NCI-H1930 (cell line): ENCODE measurements at places on chromosomes 11 and 22.

- DNase-seq: no peak
These were observed 80.5 kb upstream of the GDPD4 start for GRCh38 chr11:77381729-77382665.

DNA sequence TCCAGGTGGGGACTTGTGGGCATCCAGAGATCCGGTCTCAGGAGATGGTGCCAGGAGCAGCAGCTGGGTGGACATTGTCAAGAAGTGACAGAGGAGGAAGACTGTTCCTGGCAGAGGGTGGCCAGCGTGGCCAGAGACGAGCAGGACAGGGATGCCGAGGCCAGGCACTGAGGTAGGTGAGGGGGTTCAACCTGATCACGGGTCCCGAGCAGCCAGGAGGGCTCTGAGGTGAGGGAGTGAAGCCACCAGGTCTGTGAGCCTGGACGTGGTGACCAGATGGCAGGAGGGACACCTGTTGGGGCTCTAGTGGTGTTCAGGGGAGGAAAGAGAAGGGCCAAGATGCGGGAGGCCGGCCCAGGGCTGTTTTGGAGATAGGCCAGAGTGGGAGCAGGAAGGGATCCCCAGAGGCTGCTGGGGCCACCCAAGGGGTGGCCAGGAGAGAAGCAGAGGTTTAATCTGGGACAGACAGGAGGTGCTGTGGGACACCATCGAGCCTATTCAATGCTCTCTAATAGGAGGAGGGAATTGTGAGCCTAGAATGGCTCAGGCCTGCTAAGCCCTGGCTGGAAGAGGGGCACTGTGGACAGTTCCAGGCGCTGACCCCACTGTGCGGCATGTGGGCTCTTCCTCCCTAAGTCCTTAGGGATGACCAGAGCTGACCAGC is 6.3 kb downstream of the PPM1F start:
- DNase-seq: no peak

DNA sequence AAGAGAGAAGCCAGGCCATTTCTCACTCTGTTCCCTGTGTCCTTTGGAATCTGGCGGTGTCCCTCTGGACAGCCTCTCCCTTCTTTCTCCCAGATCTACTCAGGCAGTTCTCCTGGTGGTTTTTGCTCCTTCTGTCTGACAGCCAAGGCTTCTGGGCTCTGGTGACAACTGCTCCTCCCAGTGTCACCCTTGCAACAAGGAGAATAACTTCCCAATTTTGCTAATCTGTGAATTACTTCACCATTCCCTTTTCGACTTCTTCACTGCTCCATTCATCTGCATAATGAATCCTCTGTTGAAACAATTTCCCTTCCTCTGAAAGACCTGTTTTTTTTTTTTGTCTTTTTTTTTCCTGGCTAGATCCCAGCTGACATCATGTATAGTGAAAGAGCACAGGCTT is 56.3 kb upstream of the PDE3B start:
- no peak for DNase-seq

DNA sequence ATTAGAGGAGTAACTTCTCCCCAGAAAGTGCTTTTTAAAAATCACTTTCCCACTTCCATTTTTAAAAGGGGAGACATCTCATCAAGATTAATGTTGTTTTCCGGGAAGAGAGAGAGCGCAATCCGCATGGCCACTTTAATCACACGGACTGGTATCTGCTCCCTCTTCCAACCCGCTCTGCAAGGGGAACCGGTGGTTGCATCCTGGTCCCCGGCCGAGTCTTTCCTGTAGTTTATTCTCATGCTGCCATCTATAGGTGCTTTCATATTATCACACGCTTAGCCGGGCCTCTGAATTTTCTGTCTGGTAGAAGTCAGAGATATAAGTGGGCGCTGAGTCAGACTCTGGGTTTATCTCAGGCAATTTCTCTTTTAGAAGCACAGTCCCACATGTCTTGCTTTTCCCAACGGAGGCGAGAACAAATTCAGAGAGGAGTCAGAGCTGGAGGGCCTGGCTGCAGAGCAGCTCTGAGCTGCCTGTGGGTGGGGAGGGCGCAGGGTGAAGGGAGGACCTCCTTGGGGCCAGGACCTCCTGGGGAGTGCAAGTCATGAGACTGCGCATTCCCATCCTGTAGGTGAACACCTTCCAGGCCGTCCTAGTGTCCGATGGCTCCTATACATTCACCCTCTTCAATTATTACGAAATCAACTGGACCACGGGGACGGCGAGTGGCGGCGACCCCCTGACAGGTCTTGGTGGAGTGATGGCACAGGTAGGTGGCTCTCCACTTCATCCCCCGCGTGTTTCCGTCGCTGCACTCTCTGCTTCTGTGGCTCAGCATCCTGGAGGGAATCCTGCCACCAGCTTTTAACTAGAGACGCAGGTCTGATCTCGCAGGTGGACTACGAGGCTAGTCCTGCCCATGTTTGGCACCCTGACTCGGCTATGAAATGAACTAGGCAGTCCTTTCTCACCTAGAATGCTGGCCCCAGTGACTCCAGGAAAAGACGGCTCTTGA is 11.7 kb downstream of the TECTA start:
- DNase-seq: peak; percentile 30

GRCh38 chr11:74427384-74427886 is 29.2 kb upstream of the PGM2L1 start:
- no peak for DNase-seq

DNA sequence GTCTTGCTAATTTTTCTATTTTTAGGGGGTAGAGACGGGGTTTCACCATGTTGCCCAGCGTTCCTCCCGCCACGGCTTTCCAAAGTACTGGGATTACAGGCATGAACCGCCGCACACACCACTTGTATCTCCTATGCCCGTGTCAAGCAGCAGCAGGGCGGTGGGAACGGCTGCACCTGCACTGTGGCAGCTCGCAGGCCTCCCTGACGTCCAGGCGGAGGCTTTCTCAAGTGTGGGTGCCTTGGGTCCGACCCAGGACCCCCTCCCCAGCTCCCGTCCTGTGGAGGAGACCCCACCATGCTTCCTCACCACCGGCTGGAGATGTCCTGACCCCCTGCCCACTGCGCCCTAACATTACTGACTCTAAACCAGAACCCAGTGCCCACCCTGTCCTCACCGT is 25.7 kb downstream of the TSPAN4 start:
- DNase-seq: no peak

DNA sequence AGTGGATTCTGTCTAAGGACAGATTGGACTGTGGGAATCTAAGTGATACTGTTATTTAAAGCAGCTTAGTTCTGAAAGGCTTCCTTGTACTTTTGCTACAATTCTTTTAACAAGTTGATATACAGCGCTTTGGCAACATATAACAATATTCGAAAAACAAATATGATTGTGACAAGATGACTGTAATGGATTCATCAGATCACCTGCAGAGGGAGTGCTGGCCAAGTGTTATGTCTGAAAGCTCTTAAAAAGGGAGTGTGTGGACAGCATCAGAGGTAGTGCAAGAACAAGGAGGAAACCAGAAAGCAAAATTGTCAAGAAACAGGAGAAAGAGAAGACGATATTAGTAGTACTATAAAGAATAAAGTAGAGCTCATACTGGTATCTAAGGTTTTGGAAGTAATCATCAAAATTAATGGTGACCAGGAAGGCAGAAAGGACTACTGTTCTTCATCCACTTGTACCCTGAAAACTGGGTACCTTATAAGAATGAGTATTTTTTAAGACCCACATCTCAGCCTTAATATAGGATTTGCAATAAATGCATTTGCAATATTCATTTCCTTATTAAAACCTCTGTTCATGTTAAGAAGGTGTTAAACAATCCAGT is 1112.0 kb upstream of the CCDC90B start:
- DNase-seq: no peak

- DNase-seq: no peak
These were observed 10.8 kb upstream of the CCT8L2 start for GRCh38 chr22:16603448-16603768.

DNA sequence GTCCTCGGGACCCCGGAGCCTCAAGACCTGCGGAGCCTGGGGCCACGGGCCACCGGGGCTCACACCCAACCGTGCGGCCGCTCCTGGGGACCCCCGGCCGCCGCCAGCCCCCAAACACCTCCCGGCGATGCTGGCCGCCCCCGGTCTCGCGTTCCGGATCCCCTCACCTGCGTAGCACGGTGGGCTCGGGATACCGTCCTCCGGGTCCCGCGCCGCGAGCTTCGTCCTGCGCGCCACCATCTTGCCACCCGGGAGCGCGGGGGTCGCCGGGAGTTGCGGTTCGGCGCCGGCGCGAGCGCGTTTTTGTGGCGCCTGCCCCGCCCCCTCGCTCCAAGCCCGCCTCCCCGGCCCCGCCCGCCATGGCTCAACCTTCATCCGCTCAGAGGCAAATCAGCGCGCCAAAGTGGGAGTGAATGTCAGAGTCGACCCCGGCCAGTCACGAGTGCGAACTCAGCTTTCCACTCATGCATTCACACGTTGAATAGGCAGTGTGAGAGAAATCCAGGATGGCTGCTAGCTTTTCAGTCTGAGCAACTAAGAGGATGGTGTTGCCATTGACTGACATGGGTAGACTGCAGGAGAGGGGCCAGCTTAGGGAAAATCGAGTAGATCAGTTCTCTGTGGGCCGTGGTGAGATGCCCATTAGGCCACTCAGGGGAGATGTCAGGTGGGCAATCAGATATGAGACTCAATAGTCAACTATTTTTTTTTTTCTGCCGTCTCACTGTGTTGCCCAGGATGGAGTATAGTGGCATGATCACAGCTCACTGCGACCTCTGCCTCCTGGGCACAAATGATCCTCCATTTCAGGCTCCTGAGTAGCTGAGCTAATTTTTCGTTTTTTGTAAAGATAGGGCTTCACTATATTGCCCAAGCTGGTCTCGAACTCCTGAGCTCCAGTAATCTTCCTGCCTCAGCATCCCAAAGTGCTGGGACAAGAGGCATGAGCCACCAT is 28.3 kb downstream of the SERHL2 start:
- DNase-seq: peak; percentile 68

GRCh38 chr22:32824531-32825312 is 23.2 kb downstream of the TIMP3 start:
- DNase-seq: no peak

GRCh38 chr11:57647960-57648800 is 1.5 kb downstream of the YPEL4 start:
- DNase-seq: no peak

DNA sequence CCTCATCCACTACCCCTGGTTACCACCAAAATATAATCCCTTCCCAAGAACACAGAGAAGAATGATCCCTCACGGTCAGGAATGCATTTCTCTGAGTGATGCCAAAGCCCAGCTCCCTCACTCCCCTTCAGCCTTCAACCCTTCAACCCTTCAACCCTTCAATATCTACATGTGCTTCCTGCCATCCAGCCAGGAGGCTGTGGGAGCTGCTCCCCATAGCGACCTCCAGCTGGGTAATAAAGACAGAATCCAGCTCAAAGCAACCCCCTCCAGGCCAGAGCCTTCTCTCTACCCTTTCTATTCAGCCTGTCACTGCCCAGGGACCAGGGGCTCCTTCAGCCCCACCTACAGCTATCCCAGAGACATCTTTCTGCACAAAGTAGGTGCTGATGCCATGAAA is 2.7 kb downstream of the ARHGAP1 start:
- no peak for DNase-seq

GRCh38 chr22:45469281-45470073 is 33.2 kb upstream of the FBLN1 start:
- DNase-seq: no peak

DNA sequence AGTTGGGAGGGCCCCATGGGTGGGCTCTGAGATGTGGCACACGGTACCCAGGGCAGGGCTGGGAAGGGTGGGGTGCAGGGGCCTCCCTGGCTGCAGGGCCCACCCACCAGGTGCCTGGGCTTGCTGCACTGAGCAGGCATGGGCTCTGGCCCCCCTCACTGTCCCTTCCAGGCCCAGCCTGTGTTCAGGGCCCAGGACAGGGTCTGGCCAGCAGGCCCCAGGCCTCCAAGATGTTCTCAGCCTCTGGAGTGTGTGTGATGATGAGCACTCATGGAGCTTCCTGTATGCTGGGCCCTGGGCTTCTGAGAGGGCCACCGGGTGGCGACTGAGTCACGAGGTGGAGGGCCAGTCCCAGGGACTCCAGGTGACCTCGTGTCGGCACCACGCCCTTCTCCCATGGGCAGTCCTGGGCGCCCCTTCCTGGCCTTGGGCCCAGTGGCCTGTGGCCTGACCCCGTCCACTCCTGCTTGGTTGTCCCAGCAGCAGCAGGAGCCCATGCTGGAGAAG is 55.9 kb upstream of the CCDC188 start:
- DNase-seq: no peak

- no peak for DNase-seq
These were observed 62.1 kb upstream of the PHOX2A start for GRCh38 chr11:72305891-72306585.

DNA sequence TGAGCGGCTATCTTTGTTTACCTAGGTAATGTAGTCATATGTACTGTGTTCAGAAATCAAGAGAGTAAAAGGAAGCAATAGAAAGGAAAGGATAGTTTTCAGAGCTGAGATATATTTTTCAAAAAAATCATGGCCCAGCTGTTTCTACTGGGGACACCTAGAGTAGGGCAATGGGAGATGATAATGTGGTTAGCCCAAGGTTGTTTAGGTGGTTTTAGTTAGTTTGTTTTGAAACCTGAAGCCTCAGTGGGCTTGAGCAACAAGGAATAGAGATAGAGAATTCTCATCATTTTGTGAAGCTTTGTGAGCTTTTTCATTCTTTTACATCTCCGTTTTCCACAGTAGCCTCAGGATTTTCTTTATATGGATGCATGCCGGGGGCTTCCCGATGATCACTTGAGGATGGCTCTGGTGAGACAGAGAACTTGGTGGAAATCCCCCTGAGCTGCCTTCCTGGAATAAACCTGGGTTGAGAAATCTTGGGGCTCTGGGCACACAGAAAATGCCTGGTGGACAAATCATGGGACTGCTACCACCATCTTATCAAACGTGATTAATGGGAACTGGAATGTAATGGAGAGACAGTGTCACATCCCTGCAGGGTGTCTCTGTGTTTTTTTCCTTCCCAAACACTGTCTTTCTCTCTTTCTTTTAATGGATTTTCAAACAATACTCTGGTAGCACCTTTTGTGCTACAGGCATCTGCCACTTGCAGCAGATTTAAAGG is 49.0 kb downstream of the ARHGAP42 start:
- DNase-seq: no peak

GRCh38 chr11:74460481-74461154 is 6.7 kb downstream of the KCNE3 start:
- DNase-seq: no peak
